ENCODE measurements at places on chromosomes 16 and 17. TPM values are rescaled to one million over a fixed set of nuclear protein-coding genes. Genes with fewer than 3 reads are reported as not detected.

GRCh38 chr16:85151603-85152413 is 39.5 kb upstream of the CIBAR2 start:
- DNase-seq: peak; percentile 38

Gene KLHL10
- polyA plus RNA-seq: 0.06 TPM

DNA sequence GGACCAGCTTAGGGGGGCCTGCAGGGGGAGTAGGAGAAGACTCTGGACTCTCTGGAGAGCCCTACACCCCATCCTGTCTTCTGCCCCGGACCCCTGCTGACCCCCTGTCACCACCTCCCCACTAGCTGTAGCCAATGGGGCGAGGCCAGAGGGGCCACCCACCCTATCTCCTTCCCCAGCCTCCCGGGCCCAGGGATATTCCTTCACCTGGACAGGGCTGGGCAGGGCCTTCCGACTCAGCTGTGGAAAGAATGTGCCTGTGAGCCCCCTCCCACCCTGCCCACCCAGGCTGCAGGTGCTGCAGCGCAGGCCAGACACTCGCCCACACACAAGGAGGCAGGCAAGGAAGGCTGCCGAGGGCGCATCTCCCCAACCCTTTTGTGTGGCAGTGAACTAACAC is 23.0 kb downstream of the TSPOAP1 start:
- no peak for DNase-seq

Gene CD300H
- polyA plus RNA-seq: not detected

- DNase-seq: no peak
These were observed 113.0 kb downstream of the BANP start for GRCh38 chr16:88064011-88064888.

Gene FLOT2
- polyA plus RNA-seq: 80.5 TPM

DNA sequence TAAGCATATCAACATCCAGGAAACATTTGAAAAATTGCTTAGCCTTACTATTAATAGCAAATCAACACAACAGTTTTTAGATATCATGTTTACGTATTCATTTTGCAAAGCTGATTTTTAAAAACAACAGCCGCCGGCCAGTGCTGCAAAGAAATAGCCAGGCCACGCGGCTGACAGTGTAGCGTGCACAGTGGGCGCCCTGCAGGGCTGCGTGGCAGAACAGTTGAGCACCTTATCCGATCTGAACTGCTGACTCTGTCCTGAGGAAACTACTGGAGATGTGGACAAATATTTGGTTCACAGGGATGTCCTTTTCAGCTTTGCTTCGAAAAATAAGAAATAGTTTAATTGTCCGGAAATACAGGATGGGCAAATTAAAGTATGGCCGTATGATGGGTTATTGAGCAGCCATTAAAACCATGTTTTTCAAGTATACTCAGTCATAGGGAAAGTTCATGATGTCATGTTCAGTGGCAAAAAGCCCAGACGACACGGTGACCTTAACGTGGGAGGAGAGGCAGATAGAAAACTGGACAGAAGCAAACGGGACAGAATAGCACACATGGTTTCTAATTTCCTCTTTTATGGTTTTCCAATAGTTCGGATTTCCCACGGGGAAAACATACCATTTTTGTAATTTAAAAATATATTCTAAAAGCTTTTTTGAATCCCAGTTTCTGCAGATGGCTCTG is 52.4 kb upstream of the ENDOV start:
- no peak for DNase-seq

DNA sequence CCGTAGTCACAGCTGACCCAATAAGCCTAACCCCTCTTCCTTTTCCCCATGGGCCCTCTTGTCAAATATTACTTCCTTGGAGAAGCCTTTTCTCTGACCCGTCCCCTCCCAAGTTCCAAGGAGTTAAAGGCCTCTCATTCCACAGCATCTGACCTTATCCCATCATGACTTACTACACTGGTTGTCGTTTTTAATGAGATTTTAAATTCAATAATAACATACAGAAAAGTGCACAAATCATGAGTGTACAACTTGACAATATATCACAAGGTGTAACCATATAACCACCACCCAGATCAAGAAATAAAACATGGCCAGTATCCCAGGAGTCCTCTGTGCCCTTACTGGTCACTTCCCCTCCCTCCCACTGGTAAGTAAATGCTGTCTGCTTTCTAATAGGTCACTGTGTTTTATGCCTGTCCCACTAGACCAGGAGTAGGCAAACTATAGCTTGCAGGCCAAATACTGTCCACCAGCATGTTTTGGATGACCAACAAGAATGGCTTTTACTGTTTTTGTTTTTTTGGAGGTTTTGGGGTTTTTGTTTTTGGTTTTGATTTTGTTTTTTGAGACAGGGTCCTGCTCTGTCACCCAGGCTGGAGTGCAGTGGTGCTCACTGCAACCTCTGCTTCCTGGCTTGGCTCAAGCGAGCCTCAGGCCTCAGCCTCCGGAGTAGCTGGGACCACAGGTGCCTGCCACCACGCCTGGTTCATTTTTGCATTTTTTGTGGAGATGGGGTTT is 1.2 kb upstream of the FDXR start:
- no peak for DNase-seq

GRCh38 chr17:36463916-36464764 is 22.3 kb upstream of the ZNHIT3 start:
- no peak for DNase-seq

Measured in AG04450 (cell line).